ENCODE measurements at places on chromosomes 2 and 18. TPM values are rescaled to one million over a fixed set of nuclear protein-coding genes. Genes with fewer than 3 reads are reported as not detected.

Gene SGPP2
- not detected for total RNA-seq

DNA sequence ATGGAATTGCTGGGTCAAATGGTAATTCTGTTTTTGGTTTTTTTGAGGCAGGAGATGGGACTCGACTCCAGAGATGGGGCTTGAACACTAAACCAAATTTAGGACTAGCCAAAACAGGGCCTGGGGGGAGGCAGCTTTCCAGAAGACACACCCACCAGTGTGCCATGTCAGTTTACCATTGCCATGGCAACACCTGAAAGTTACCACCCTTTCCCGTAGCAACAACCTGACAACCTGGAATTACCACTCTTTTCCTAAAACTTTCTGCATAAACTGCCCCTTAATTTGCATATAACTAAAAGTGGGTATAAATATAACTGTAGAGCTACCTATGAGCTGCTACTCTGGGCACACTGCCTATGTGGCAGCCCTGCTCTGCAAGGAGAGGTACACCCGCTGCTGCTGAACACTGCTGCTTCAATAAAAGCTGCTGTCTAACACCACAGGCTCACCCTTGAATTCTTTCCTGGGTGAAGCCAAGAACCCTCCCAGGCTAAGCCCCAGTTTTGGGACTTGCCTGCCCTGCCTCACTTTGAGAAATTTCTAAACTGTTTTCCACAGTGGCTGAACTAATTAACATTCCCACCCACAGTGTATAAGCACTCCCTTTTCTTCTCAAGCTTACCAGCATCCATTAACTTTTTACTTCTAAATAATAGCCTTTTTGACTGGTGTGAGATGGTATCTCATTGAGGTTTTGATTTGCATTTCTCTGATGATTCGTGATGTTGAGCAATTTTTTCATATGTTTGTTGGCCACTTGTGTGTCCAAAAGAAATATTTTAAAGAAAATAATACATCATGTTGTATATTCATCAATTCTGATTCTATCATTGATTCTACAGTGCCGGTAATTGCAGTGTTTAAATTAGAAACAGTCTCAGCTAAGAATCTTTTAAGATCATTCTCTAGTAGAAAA, 10.6 kb downstream of the CDK15 start:
- H3K4me1 ChIP-seq = no peaks in the 10 kb centered on the region
- no peak overlapping the region for H3K4me3 ChIP-seq
- H3K36me3 ChIP-seq = no peaks in the 10 kb centered on the region
- DNase-seq = no peak
- no peak overlapping the region for H3K27ac ChIP-seq
- no peaks in the 10 kb centered on the region for H3K27me3 ChIP-seq

Gene GBX2
- not detected for total RNA-seq

DNA sequence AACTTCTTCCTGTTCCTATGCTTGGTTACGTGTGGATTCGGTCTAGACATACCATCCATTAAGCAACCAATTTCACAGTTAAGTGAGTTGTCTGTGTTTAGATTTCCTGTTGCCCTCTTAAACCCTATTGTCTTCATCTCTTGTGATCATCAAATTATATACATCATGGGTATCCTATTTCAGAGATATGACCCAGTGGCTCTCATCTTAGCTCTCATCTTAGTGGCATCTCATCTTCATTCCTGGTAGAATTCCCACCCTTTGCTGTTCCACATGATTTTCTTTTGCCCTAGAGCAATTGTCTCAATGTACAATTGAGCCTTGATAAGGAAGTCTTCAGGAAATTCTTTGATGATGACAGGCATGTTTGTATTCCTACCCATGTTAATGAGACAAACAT, 29.4 kb upstream of the FN1 start:
- H3K27me3 ChIP-seq = no peaks in the 10 kb centered on the region
- H3K4me1 ChIP-seq = no peaks in the 10 kb centered on the region
- H3K27ac ChIP-seq = no peak overlapping the region
- no peaks in the 10 kb centered on the region for H3K36me3 ChIP-seq
- no peak for DNase-seq

Gene DNAJB2
- total RNA-seq = 22.0 TPM

Gene SP9
- total RNA-seq = not detected

Data from liver (tissue), 10 donors.